Osteoblast (primary cell): ENCODE measurements at places on chromosomes 6 and 20. TPM values are rescaled to one million over a fixed set of nuclear protein-coding genes. Genes with fewer than 3 reads are reported as not detected.

DNA sequence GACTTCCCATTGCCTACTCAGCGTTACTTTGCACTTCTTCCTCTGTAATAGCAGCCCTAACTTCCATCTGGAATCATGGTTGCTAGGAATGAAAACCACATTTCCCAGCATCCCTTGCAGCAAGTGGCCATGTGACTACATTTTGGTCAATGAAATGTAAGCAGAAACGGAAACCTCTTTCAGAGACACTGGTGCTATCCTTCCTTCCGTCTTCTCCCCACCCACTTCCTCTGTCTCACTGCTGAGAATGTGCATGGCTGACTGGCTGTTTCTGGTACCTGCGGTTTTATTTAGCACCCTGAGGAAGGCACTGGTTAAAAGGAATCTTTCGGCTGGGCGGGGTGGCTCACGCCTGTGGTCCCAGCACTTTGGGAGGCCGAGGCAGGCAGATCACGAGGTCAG is 107.4 kb downstream of the SCML4 start:
- H3K4me1 ChIP-seq = peaks cover 12% of the 10 kb centered on the region
- DNase-seq = no peak
- H3K27ac ChIP-seq = no peak overlapping the region
- H3K27me3 ChIP-seq = peaks cover 10% of the 10 kb centered on the region
- H3K36me3 ChIP-seq = no peaks in the 10 kb centered on the region
- H3K4me3 ChIP-seq = no peak overlapping the region

The TULP1 gene
- total RNA-seq = not detected in 2 replicates

DNA sequence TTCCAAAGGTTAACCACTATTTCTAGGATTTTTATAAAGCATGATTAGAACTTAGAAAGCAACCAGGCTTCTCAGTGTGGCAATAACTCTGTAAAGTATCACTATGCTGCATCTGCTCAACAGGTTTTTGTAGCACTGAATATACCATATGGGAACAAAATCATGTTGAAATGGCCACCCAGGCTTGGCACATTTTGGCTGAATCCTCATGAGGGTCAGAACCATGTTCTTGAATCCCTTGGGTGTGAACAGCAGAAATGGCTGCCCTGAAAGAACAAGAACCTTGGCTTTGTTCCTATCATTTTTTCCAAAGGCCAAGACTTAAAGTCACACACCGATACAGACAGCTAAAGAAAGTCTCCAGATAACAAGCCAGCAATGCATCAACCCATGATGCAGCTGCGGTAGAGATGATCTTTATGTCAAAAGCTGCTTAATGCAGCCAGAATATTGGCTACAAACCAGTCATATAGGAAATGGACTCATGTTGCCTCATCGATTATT is 283.0 kb upstream of the NOX3 start:
- H3K4me1 ChIP-seq = no peaks in the 10 kb centered on the region
- no peak for DNase-seq
- H3K27me3 ChIP-seq = no peaks in the 10 kb centered on the region
- no peak overlapping the region for H3K4me3 ChIP-seq

DNA sequence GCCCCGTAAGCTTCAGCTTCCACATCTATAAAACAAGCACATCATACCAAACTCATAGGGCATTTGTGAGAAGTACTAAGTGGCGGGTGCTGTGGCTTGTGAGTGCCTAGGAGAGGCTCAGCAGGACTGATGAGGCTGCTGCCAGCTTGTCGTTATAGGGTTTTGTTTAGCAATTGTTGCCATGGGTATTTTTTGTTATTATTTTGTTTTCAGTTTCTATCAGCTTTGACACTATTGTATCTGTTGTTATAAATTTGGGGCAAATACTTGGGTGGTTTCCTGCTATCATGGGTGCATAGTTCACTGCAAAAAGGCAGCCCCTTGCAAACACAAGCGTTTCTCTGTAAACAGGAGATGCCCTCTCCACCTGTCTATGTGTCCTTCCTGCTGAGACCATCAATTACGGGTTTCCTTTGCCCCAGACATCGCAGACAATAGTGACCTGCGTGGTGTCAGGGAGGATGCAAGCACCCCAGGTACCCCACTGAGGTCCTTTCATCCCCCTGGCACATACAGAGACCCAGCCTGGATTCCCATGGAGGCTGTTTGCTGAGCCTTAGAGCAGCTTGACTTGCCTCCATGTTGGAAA is 3.1 kb upstream of the CCDC167 start:
- no peak overlapping the region for H3K27ac ChIP-seq
- H3K4me3 ChIP-seq = no peak overlapping the region

The STMND1 gene
- total RNA-seq = not detected in 2 replicates

DNA sequence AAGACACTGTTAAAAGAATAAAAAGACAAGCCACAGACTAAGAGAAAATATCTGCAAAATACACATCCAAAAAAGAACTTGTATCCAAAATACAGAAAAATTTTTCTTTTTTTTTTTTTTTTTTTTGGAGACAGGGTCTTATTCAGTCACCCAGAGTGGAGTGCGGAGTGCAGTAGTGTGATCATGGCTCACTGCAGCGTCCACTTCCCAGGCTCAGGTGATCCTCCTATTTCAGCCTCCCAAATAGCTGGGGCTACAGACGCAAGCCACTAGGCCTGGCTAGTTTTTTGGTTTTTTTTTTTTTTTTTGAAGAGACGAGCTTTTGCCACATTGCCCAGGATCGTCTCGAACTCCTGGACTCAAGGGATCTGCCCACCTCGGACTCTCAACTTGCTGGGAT is 3.1 kb downstream of the ZUP1 start:
- H3K36me3 ChIP-seq = no peaks in the 10 kb centered on the region
- peaks cover 6% of the 10 kb centered on the region for H3K4me1 ChIP-seq

DNA sequence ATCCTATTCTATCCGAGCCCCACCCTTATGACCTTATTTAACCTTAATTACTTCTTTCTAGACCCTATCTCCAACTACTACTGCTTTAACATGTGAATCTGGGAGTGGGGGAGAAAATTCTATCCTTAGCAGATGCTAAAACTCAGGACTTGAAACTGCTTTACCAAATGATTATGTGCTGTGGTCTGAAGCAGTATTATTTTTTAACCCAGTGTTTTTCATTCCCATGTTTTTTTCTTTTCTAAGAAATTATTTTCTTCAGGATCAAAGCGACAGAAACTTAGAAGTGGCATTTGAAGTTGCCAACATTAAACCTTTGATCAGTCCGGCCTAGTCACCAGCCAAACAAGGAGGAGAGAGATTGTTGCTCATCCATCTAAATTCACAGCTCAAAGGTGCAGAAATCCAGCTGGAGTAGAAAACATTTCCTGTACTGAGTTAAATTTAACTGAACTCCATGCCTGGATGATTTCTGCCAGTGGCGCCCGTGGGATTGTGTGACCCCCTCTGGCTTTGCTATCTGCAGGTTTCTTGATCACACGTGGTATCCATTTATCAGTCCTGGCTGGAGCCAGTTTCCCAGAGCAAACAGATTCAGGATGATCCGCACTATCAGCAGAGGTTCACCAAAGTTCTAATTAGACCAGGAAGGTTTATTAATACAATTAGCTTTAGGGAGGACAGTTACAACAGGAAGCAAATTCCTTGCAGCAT is 300.5 kb downstream of the PLCB1 start:
- H3K36me3 ChIP-seq = no peaks in the 10 kb centered on the region
- H3K27ac ChIP-seq = no peak overlapping the region
- H3K4me1 ChIP-seq = no peaks in the 10 kb centered on the region
- H3K27me3 ChIP-seq = no peaks in the 10 kb centered on the region

- no peaks in the 10 kb centered on the region for H3K27me3 ChIP-seq
- H3K27ac ChIP-seq = peak overlapping the region; percentile 49
- H3K4me1 ChIP-seq = peaks cover 20% of the 10 kb centered on the region
- no peaks in the 10 kb centered on the region for H3K36me3 ChIP-seq
These were observed 92.5 kb upstream of the ADGRF1 start for GRCh38 chr6:47134476-47135189.

The MMP24 gene
- 0.88 and 1.1 TPM in 2 replicates for total RNA-seq

DNA sequence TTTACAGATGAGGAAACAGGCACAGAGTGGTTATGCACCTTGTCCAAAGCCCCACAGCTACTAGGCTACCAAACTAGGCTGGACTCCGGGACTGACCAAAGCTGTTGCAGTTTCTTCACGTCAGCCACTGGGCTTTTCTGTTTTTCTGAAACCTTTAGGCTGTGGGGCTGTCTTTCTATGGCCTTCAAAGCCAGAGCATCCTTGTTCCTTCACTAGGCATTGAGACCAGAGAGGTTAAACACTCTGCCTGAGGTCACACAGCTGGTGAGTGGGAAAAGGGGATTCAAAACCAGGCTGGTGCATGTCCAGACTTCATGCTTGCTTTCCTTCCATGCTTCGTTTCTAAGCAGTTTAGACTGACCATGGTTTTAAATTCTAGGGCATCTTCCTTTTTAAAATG is 97.5 kb upstream of the KCNG1 start:
- H3K36me3 ChIP-seq = no peaks in the 10 kb centered on the region
- H3K27me3 ChIP-seq = no peaks in the 10 kb centered on the region
- H3K27ac ChIP-seq = no peak overlapping the region
- peaks cover 17% of the 10 kb centered on the region for H3K4me1 ChIP-seq

GRCh38 chr20:24954566-24954965 is 5.5 kb downstream of the CST7 start:
- H3K27ac ChIP-seq = no peak overlapping the region
- H3K4me3 ChIP-seq = no peak overlapping the region
- no peaks in the 10 kb centered on the region for H3K4me1 ChIP-seq
- DNase-seq = no peak

DNA sequence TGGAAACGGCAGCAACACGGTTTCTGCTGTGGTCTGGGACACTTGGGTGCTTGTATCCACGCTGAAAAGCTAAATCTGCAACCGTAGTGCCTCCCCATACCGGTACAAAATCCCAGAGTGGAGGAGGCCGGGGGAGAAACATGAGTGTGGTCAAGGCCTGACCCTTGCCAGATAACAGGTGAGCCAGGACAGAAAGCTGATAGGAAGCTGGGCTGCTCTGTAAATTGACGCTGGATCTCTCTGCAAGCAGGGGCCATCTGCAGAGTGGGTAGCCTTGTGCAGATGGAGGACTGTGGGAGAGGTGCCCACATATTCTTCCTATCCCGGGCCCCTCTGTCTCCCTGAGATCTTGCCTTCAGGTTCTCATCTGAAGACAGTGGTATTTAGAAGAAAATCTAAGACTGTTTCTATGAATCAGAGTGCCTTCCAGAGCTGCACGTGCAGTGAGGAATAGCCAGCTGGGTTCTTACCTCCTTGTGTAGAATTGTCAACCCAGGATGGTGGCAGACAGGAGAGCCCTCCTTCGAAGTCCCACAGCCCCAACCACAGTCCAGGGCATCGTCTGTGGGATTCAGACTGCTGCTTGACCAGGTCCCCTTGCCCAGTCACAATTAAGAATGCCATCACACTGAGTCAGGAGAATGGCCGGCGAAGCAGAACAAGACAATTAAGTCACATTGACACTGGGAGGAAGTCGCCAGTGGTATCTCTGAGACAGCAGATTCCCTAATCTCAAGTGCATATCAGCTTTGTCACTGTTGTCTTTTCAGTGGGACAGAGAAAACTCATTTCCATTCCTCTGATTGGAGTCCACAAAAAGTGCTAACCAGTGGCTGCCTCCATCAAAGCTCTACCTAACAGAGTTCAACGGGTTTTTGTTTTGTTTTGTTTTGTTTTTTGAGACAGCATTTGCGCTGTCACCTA is 100.0 kb upstream of the RIPOR2 start:
- H3K27me3 ChIP-seq = no peaks in the 10 kb centered on the region
- no peak overlapping the region for H3K4me3 ChIP-seq
- H3K27ac ChIP-seq = no peak overlapping the region
- no peak for DNase-seq
- H3K4me1 ChIP-seq = peaks cover 11% of the 10 kb centered on the region
- no peaks in the 10 kb centered on the region for H3K36me3 ChIP-seq

DNA sequence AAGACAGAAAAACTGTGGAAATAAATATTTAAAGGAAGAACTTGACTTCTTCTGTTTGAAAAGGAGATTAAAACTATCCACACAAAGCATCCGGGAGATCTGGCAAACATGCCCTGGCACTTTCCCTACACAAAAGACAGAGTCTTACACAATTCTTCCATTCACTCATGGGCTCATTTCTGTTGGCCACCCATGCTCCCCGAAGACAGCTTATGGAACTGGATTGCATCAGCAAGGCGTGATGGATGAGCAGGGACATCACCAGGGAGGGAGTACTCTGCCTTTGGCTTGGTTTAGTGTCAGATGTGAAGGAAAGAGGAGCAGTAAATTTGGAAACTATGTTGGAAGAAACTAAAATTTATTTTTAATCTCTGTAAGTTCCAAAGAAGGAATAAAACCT is 379.3 kb downstream of the CD109 start:
- H3K4me1 ChIP-seq = peaks cover 18% of the 10 kb centered on the region
- no peak overlapping the region for H3K27ac ChIP-seq

The OR2J1 gene
- not detected in 2 replicates for total RNA-seq

GRCh38 chr6:117229870-117230269 is 35.5 kb upstream of the VGLL2 start:
- H3K27me3 ChIP-seq = no peaks in the 10 kb centered on the region
- no peaks in the 10 kb centered on the region for H3K4me1 ChIP-seq
- no peaks in the 10 kb centered on the region for H3K36me3 ChIP-seq
- H3K27ac ChIP-seq = no peak overlapping the region
- no peak overlapping the region for H3K4me3 ChIP-seq
- DNase-seq = no peak

The GJA1 gene
- 1,360 and 1,632 TPM in 2 replicates for total RNA-seq

DNA sequence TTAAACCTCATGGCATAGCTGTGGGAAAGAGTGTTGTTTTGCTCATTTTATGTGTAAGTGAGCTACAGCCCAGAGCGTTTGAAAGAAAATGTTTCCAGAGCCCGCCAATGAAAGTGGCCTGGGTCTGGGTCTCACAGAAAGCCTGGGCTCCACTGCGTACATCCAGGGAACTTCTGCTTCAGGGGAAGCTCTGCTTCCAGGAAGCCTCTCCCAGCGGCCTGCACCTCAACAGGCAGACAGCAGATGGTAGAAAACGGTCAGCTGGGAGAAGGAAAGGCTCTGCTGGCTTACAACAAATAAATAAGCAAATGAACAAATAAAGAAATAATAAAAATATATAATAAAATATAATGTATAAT is 270.5 kb upstream of the SUPT3H start:
- no peaks in the 10 kb centered on the region for H3K36me3 ChIP-seq
- no peak overlapping the region for H3K4me3 ChIP-seq
- H3K27ac ChIP-seq = no peak overlapping the region
- H3K27me3 ChIP-seq = no peaks in the 10 kb centered on the region
- no peak for DNase-seq

- peak overlapping the region; percentile 83 for H3K4me3 ChIP-seq
- H3K36me3 ChIP-seq = no peaks in the 10 kb centered on the region
- DNase-seq = peak; percentile 39
- H3K27ac ChIP-seq = peak overlapping the region; percentile 51
- peaks cover 7% of the 10 kb centered on the region for H3K4me1 ChIP-seq
These were observed 1.2 kb downstream of the LMBRD1 start for GRCh38 chr6:69795469-69796072.

- peaks cover 4% of the 10 kb centered on the region for H3K4me1 ChIP-seq
- H3K27me3 ChIP-seq = no peaks in the 10 kb centered on the region
- no peak overlapping the region for H3K27ac ChIP-seq
- no peaks in the 10 kb centered on the region for H3K36me3 ChIP-seq
- no peak for DNase-seq
These were observed 1.1 kb upstream of the MYLK4 start for GRCh38 chr6:2751871-2752270.

The ZNF512B gene
- total RNA-seq = 12.1 and 14.5 TPM in 2 replicates
